ENCODE measurements at places on chromosomes 7 and 10.

DNA sequence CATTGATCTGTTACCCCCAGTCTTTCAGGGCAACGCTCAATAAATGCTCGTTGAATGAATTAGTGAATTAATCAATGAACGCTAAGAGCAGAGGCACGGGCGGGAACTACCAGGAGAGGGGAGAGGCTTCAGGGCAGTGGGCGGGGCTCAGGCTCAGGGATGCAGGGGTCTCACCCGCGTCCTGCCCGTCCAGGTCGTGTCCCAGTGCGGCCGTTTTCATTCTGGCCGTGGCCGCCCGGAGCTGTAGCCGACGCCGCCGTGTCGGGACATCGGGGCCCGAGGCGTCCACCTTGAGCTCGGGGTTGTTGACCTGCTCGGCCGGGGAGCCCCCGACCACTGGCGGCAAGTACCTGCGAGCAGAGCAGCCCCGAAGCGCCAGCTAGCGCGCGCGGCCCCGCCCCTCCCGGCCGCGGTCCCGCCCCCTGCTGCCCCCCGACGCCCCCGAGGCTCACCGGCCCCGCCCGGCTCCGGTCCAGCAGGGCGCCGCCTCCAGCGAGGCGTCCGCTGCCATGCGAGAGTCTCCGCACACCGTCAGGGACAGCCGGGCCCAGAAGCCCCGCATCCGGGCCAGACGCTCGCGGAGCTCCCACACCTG lies 2.8 kb upstream of the GAL3ST4 start:
- DNase-seq: no peak

DNA sequence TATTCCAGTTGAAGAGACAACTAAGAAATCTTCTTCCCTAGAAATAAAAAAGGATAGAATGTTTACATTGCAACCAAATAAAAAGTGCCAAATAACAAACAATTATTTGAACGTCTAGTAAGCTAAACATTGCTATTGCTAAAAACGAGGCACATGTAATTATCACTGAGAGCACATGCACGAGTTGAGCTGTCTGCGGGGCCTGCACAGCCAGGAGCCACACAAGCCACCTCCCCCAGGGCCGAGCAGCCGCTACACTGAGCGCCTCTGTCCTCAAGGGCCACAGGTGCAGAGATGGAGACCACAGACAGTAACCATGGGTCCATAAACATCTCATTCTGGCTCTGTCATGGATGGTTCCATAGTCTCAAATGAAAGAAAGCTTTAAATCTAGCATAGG lies 17.2 kb downstream of the NCAPG2 start:
- DNase-seq: no peak

GRCh38 chr7:155344618-155345433 lies 47.1 kb downstream of the INSIG1 start:
- peak; percentile 70 for DNase-seq

DNA sequence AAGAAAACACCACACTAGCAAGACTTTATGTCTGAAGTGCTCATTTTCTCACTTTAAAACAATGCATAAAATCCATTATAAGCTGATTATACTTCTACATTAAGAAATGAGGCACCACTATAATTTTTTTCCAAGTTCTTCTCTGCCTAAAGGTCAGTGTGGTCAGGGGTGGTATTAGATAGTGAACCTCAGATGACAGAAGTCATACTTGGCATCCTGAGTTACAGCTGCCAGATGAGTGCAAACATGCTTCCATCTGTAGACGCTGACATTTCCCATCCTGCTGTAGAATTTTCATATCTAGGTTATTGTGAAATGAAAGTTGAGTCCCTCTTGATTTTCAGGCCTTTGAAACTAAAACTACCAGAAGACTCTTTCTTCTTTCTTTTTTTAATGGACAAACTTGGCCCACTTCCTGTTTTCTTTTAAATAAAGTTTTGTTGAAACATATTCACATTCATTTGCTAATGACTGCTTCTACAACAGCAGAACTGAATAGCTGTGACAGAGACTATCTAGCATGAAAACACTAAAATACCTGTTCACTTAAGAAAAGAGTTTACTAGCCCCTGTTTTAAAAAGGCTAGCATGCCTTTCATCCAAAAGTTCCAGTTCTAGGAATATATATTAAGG lies 900.8 kb downstream of the XPNPEP1 start:
- DNase-seq: no peak

GRCh38 chr10:21494191-21495001 lies 31.1 kb downstream of the SKIDA1 start:
- no peak for DNase-seq

GRCh38 chr7:131570401-131570800 lies 14.0 kb upstream of the PODXL start:
- no peak for DNase-seq
